ENCODE measurements at places on chromosomes 2 and 18.

DNA sequence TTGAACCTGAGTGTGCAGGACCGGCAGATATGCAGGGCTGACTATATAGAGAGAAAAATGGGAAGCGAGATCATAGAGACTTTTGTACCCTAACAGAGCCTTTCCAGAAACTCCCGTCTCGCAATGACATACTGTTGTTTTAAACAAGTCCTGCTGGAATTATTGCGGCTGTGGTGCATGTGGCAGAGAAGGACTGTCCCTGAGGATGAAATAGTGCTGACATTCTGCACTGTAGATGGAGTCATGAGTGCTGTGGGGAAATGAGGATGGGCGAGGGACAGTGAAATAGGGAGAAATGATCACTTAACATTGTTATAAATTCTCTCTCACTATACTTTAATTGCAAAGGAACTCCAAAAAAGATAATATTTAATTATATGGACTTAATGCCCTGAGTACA, 50.4 kb upstream of the KLHL14 start:
- DNase-seq, result no peak

GRCh38 chr2:8593243-8593642, 88.6 kb upstream of the ID2 start:
- no peak for DNase-seq

DNA sequence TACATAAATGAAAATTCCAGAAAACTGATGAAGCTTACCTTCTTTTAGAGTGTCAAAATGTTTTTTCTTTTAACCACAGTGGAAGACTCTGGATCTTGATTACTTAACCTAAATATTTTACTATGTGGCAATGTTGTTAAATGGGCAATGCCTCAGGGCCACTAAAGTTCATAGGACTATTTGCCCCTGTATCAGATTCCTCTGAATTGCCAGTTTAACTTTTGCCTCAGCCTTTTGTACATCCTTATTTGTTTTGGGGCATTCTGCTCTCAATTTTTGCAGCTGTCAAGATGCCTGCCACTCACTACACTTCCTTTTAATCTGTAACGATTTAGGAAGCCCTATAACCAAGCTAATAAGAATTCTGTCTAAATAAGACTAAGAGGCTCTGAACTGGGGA, 31.7 kb upstream of the SERTAD2 start:
- DNase-seq, result no peak

DNA sequence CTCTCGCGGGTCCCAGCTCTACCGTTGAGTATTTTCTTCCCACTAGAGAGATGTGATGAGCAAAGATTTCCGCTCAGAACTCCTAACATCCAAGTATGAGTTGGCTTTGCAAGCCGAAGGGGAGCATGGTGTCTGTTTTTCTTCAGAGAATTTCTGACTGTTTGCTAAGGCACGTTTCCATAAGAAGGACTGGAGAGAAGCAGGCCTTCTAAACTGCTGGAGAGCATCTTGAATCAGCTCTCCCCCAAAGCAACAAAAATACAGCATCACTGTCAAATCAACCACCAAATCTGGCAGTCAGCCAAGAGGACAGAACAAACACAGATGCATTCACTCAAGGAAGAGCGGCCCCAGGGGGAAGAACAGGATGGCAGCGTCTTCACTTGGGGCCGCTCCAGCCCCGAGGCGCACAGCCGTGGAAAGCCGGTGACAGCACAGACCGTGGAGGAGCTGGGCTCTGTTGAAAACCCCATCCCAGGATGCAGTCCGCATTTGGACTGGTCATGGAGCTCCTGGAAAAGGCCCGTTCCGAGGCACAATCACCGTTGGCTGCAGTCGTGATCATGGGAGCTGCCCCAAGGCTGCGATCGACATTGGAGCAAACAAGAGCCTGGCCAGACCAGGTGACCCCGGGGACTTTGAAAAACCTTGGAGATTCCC, 101.4 kb downstream of the NFATC1 start:
- DNase-seq, result no peak

- DNase-seq, result no peak
Observed at GRCh38 chr18:54616220-54616848, 25.3 kb downstream of the DYNAP start.

GRCh38 chr2:158998551-158999248, 30.3 kb downstream of the TANC1 start:
- no peak for DNase-seq

DNA sequence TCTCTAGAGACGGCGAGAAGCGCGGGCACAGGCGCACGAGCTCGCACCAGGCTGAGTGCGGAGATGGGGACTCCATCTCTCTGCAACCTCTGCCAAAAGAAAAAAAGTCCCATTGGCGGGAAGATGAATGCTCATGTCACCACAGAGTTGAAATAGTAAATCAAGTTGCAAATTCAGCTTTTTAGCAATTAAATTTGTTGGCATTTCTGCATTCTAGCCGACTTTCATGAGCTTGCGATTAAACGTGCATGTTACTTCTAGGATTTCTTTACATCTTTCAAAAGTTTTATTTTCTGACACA, 588 bp downstream of the CHAC2 start:
- DNase-seq, result no peak

GRCh38 chr2:120539937-120540718, 194.2 kb downstream of the INHBB start:
- no peak for DNase-seq

DNA sequence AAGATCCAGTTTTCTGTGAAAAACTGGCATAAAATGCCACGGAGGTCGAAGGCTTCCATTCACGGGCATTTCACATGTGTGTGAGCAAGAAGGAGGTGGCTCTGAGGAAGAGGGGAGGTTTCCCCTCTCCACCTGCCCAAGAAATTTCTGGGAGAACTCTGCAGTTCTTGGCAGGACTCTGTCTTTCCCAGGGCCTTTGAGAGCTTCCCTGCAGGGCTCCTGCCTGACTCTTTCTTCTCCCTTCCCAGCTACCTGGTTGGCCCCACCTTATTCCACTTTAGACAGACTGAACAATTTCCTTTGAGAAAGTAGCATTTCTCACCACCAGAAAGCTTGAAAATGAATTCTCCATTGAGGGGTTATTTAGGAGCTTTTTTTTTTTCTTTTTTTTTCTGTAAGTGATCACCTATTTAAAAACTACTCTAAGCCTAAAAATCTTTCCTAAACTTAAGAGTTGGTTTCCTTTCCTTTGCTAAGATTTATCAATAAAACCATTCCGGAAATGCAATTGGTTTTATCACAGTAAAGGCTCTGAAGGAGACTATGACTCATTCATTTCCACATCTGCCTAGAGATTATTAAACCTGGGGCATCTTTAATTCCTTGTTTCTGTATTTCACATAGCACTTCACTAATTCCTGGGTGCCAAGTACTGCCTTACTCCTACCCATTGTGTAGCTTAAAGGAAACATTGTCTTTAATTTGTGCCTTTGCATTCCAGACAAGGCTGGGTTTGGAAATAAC, 59.3 kb downstream of the UNC80 start:
- DNase-seq, result no peak

DNA sequence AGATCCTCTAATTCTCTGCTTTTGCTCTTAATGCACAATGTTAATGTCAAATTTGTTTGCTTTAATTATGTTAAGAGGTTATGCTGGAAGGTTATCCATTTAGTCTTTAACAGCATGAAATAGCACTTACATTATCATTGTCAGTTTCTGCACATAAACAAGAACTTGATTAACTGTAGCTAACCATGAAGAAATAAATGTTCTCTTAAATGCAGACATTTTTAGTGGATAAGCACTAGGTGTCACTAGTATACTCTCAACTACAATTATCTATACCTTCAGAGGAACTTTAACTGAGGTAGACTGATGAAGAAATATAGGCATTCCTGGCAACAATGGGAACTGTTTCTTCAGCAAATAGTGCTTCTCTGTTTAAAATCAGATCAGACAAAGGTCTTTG, 178.8 kb upstream of the CHST9 start:
- no peak for DNase-seq

- no peak for DNase-seq
Observed at GRCh38 chr18:24031916-24032315, 17.4 kb downstream of the TTC39C start.

DNA sequence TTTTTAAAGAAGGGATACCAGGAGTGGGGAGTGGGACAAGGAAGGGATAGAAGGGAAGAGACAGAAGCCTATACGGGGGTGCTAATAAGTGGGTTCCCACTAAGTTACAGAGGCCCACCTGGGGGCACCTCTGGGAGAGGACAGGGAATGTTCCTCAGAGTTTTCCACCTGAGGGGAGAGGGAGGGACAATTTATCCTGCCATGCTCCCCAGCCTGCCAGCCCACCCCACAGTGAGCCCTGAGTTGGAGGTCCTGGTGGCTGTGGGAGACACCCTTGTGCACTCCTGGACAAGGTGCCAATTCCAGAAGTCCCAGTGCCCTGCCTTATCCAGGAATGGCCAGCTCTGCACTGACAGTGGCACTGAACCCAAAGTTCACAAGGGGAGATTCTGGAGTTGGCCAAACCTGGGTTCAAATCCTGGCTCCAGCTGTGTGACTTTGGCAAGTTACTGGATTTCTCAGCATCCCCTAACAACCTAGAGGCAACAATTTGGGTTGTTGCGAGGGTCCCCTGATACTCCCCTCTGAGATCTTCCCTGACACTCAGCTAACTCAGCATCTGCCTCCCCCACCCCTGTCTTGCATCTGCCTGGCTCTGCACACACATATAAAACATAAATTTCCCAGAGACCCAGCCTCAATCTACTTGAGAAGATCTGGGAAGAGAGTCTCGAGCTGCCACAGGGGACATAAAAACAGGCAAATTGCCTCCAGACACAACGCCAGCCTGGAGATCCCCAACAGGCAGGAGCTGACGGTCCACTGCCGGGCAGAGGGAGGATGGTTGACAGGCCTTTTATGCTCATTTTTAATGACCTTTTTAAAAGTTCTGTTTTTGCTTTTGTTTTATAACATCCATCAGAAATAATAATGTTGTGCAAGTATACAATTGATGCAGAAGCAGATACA, 98.7 kb upstream of the ST3GAL5 start:
- no peak for DNase-seq

DNA sequence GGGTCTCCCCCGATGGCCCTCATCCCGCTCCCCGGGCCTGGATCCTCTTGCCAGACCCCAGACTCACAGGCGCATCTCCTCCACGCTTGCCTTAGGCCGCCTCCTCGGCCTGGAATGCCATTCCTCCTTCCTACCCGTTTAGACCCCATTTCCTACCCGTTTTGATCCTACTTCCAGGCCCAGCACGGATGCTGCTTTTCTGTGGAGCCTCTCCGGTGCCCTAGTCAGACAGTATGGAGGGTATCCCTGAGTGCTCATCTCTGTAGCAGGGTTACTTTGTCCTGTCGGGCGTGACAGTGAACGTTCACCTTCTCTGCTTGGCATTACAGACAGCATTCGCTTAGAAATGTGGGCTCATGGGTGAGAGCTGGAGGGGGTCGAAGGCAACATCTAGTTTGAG, 9.3 kb downstream of the TOGARAM2 start:
- DNase-seq, result no peak

DNA sequence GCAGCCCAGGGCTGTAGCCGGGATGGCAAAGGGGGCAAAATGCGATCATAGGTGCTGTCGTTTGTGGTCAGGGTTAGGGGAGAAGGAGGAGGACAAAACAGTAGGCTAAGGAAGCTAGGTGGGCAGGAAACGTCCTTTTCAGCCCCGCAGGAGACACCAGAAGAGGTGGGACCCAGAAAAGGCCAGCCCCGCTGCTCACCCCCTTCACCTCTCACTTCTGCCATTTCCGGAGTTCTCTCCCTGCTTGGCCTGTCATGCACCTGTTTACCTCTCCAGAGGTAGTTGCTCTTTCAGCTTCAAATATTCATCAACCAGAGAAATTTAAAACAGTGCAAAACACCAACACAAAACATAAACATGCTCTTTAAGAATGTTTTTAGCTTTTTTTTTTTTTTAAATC, 849 bp downstream of the AQP4 start:
- no peak for DNase-seq

DNA sequence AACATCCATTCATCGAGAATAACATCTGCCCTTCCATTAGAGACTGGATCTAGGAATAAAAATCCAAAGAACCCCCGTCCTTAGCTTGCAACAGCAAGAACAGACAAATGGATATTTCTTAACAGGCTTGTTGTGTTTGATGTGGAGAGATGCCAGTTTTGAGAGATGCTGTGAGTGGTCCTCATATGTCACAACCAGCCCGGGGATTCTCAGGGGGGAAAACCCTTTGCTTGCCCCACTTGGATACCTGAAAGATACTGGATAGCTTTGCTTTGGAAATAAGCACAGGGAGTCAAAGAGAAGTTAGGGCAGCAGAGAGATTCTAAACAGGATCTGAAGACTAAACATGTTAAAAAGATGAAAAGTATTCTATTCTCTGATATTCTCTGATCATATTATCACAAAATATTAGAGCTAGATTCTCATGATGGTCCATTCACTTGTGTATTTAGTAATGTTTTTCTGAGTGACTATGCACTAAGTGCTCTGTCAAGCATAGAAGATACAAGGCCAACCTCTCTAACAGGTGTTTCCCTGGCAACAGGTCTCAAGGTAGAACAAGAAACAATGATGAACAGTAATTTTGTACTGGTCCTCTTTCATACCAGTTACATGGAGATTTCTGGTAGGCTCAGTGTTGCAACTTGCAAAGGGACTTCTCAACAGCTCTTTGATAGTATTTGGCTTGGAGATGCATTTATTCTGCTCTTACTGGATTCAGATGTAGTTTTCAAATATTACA, 348.2 kb downstream of the MYCN start:
- DNase-seq, result no peak

- DNase-seq, result no peak
Observed at GRCh38 chr2:26114151-26114550, 58.7 kb upstream of the GAREM2 start.

GRCh38 chr18:47953471-47953931, 23.0 kb upstream of the SMAD2 start:
- DNase-seq, result no peak

DNA sequence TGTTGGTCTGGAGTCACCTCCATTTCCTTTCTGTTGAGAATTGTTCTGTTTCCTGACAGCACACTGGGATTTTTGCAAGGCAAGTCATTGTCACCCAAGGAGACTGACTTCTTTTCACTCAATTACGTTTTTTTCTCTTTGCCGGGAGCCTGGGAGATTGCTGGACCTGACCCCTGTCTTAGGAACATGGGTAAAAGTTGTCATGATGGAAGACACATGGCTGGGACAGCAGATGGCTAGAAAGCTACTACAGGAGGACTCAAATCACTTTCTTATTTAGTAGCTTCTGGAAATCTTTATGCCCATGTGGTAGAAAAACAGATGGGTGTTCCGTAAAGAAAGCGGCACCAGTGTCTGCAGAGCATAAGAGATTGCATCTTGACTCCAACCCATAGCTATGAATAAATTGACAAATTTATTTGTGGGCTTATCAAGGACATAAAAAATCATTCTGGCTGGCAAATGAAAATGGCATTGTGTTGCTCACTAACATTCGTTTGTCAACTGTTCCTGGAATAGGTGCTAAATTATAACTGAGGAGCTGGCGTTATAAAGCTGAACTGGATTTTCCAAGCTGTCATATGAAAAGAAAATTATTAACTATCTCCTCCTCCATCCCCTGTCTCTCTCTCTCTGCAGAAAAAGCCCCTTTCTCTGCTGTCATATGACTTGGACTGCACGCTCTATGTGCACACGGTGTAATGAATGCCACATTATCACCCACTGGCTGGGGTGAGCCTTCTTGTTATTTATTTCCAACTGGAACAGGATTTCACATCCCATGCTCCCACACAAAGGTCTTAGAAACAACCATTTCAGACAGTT, 159.8 kb downstream of the SH3RF3 start:
- DNase-seq, result no peak

- no peak for DNase-seq
Observed at GRCh38 chr2:229257985-229258384, 13.1 kb downstream of the PID1 start.

- DNase-seq, result no peak
Observed at GRCh38 chr18:13545514-13545913, 180.8 kb downstream of the FAM210A start.
